Daoy (cell line): ENCODE measurements at places on chromosomes 2 and 18.

- no peak for DNase-seq
Observed at GRCh38 chr2:28981016-28981441, at the start of gene TOGARAM2. TOGARAM2 (plus strand) TSS chr2:28981298; CDS start chr2:28994835, 13,537 bp downstream.

GRCh38 chr2:140440815-140441214, 1660.6 kb upstream of the NXPH2 start:
- no peak for DNase-seq

DNA sequence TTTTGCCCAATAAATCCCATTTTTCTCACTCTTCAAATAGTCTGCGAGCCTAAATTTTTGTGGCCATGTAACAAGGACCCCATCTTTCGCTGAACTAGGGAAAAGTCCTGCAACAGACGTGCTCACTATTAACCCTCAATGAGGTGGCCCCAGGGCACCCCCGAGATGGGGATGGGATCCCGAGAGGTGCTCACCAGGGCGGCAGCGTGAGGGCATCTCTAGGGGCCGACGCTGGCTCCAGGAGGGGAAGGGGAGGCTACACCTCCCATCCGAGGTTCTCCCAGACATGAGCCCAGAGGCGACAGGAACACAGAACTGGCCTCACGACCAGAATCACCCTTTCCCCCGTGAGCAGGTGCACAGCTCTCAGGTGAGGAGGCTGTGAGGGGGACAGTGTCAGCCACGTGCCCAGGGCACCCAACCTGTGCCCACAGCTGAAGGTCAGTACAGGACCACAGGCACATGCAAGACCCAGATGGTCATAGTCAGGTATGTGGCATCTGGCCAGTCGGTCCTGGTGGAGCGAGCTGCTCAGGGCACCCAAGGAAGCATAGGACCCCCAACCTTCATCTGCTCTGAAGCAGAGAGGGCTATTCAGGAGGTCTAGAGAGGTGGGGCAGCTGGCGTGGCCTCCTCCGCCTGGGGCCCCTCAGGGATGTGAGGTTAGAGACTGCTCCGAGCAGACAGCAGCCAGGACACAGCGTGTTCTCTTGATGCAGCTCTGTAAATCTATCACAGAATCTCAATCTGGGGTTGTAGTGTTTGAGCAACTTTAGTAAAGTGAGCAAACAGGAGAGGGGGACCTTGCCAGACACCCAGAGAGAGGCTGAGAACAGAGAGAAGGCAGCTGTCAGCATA, 62.8 kb downstream of the PXDN start:
- no peak for DNase-seq

GRCh38 chr2:212327171-212327809, 211.3 kb downstream of the ERBB4 start:
- no peak for DNase-seq

- no peak for DNase-seq
Observed at GRCh38 chr18:48706731-48707130, 167.9 kb downstream of the CTIF start.

- peak; percentile 76 for DNase-seq
Observed at GRCh38 chr2:206442833-206443734, at the start of gene ADAM23. ADAM23 (plus strand) TSS chr2:206443532; CDS start chr2:206443867, 335 bp downstream.

DNA sequence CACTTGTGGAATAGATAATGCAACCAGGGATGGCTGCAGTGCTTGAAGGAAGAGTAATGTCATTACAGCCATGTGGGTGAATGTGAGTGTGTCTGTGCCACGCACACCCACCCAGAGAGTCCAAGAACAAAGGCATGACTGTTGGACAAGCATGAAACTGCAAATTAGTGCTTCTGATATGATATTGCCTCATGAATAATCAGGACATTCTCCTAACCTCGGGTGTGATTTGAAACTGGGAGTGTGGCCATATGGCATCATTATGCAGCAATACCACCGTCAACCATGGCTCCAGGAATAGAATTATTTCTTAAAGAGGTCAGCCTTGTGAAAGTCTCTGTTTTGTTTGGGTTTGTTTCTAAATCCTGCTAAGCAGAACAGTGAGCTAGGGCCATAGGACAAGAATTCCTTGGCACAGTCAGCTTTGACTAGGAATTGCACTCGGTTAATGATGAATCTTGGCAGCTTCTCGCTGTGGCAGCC, 678.0 kb upstream of the RAB6C start:
- no peak for DNase-seq

GRCh38 chr2:233430081-233430480, 75.8 kb downstream of the DGKD start:
- DNase-seq: peak; percentile 43

GRCh38 chr2:132615329-132616085, 54.5 kb downstream of the LYPD1 start:
- DNase-seq: no peak

DNA sequence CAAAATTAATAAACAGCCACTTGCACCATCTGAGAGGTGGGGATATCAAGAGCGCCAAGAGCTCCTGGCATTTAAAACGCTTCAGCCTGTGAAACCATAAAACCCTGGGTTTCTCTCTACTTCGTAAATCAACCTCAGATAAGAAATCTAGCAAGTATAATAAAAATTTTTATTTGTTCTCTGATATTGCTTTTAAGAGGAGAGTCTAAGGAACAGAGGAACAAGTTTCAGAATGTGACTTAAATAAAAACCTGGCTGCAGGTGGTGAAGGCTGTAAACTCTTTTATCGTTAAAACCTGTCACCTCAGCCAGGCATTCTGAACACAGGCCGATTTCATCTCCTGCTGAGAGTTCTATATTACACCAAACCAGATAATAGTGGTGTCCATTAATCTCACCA, 9.9 kb downstream of the DYTN start:
- no peak for DNase-seq

GRCh38 chr2:120317916-120318315, 28.0 kb upstream of the INHBB start:
- no peak for DNase-seq

- DNase-seq: no peak
Observed at GRCh38 chr2:28465148-28465885, 30.5 kb upstream of the PLB1 start.

DNA sequence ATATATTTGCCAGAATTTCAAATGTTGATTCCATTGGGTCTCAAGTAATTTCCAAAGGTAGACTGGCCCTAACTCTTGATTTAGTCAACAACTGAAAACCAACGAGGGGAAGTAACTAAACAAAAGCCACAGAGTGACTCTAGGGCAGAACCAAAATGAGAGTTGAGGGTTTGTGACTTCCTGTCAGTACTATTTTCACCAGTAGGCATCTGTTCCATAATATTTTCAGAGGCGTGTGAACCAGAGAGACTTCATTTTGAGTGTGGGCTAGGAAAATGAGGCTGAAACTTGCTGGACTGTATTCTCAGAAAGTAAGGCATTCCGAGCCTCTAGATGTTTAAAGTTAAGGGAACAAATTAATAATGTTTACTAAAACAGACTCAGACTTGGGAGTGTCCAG, 70.6 kb downstream of the GDF7 start:
- DNase-seq: no peak

DNA sequence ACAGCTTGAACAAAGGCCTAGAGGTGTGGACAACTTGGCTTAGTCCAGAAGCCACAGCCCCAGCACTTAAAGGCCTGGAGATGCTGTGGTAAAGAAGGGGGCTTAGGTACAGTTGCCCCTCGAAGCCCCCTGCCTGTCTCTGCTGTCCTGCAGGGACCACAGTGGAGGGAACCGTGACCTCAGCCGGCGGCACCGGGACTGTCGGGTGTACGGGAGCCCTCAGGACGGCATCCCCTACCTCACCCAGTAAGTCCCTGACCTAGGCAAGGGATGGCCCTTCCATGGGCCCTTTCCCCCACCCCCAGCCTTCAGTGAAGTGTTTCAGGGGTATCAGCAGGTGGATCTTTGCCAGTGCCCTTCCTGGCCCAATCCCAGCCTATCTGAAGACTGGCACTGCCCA, 15.3 kb upstream of the CATIP start:
- DNase-seq: no peak

GRCh38 chr18:8274370-8274769, 334.9 kb upstream of the RAB12 start:
- no peak for DNase-seq

GRCh38 chr18:13107074-13107473, 111.5 kb upstream of the LDLRAD4 start:
- DNase-seq: no peak

DNA sequence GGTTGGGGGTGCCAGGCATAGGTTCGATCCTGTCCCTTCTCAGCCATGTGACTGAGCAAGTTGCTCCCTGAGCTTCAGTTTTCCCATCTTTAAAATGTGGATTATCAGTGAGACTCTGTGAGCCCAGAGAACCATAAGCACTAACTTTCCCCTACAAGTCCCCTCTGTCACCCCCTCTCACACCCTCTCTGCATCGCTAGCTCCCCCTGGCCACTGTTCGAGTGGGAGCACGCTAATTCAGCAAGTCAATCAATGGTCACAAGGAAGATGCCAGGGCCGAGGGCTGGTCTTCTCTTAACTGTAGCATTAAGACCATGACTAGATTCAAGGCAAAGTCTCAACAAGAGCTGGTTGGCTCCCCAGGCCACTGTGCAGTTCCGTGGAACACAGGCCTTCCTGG, 66.2 kb downstream of the BCL2L11 start:
- DNase-seq: no peak

GRCh38 chr2:118320658-118321057, 232.4 kb downstream of the INSIG2 start:
- no peak for DNase-seq

GRCh38 chr2:196200557-196200956, 29.2 kb upstream of the STK17B start:
- no peak for DNase-seq

DNA sequence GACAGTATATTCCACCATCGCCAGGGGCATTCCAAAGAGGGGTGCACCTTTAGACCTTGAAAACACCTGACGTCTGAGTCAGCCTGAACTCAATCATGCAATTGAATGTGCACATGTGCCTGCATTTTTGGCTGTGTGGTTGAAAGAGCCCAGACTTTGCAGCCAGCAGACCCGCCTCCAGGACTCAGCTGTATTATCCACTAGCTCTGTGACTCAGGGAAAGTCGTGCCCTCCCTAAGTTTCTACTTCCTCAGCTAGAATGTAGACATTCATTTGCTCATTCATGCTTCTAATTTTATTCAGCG, 94.2 kb downstream of the LRRC30 start:
- peak; percentile 35 for DNase-seq

GRCh38 chr2:160720098-160720497, 226.5 kb upstream of the RBMS1 start:
- no peak for DNase-seq

- no peak for DNase-seq
Observed at GRCh38 chr18:57906852-57907251, 103.7 kb upstream of the ATP8B1 start.

DNA sequence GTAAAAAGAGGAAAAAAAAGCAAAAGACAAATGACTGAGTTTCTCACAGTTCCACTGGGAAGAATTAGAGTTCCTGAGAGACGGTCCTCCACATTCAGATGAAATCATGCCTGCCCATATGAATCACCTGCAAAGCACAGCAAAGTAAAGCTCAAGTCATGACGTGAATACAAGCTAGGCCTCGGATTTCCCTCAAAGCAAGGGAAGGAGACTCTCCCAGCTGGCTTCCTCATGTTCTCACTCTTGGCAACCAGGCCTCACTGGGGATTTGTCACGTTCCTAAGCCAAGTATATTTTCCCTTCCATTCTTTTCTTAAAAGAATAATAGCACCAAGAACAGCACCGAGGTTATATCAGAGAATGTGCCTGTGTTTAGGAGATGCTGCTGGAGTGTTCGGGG, 47.0 kb downstream of the CYP27C1 start:
- DNase-seq: peak; percentile 73
